T-helper 1 cell (primary cell): ENCODE measurements at places on chromosomes 1 and 21.

DNA sequence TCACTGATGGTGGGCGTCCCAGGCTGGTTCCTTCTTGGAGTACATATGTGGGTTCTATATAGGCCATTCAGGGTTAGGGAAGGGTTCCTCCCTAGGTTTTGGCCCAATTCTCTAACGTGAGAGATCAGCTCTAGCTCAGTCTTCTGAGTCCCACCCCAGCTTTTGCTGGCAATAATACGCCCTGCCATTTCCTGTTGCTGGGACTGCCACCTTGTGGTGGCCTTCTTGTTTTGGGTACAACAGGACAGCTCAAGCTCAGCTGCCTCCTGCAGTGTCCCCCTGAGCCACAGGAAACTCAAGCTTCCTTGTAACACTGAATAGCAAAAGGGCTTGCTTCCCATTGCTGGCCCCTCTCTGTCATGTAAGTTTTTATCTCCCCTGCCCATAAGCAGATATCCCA, 77.8 kb downstream of the BACH1 start:
- peak; percentile 24 for DNase-seq

DNA sequence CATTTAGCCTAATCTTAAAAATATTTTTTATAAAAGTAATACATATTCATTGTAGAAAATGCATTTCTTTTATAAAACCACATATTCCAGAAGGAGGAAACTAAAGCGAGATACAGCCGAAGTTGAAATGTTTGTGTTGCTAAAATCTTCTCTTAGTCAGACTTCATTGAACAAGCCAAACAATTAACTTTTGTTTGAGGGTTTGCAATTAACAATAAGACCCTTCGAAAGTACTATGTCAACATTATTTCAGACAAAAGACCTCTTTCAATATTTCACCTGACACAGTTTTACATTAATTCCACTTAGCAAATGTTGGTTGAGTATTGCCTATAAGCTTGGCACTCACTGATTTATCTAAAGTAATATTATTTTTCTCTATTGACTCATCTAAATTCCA, 354.0 kb upstream of the ADAMTS5 start:
- DNase-seq = no peak

GRCh38 chr1:178659789-178660208, 65.2 kb upstream of the RALGPS2 start:
- DNase-seq = no peak

- no peak for DNase-seq
Observed at GRCh38 chr1:84632673-84633434, 57.4 kb downstream of the SSX2IP start.

- no peak for DNase-seq
Observed at GRCh38 chr1:8133657-8134430, 107.7 kb upstream of the ERRFI1 start.

DNA sequence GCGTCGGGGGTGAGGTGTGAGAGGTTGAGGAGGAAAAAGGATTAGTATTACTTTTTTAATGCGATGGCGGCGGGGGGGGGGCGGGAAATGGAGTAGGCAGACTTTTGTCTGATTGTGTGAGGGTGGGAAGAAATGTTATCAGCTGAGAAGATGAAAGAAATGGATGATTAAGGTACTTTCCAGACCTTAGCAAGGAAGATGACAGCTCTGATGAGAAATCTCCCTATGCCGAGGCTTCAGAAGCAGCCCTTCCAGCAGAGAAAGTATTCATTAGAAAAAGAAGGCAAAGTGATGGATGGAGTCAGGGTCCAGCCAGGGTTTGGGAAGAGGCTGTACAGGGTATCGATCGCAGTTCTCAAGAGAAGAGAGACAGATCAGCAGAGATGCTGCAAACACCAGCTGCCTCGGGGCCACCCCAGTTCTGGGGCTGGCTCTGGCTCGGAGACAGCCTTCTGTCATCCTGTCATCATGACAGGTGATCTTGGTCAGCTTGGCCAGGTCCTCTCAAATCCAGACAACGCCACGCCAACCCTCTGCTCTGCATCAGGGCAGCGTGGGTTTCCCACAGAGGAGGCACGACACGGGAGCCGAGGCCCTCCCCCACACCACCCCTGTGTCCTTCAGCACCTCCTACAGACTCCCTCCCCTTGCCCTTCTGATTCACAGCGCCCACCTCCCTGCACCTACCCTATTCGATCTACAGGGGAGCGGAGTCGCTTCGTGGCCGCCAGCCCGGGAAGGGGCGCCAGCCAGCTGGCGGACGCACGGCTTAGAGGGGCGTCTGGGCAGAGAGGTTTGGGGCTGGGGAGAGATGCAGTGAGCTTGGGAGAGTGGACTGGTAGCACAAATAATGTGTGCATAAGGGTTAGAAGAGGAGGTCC, 674 bp upstream of the ATXN7L2 start:
- no peak for DNase-seq

GRCh38 chr1:58583496-58583895, 6.4 kb upstream of the TACSTD2 start:
- DNase-seq = no peak

GRCh38 chr1:177424744-177425143, 254.0 kb downstream of the BRINP2 start:
- no peak for DNase-seq

- no peak for DNase-seq
Observed at GRCh38 chr1:210344706-210345105, 16.0 kb downstream of the HHAT start.

DNA sequence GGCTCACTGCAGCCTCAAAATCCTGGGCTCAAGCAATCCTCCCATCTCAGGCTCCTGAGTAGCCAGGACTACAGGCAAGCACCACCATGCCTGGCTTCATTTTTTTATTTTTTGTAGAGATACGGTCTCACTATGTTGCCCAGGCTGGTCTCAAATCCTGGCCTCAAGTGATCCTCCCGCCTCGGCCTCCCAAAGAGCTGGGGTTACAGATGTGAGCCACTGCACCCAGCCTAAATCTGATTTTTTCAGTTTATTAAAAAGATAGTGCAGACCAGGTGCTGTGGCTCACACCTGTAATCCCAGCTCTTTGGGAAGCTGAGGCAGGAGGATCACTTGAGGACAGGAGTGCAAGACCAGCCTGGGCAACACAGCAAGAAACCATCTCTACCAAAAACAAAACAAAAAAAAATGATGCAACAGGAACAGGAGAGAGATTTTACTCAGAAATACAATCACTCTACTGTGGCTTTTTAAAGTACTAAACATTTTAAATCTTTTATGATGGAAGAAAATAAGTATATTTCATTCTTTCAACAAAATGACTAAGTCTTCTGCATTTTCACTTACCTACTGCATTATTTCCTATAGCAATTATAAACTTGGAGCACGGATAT, 1.9 kb downstream of the PSMG1 start:
- no peak for DNase-seq

DNA sequence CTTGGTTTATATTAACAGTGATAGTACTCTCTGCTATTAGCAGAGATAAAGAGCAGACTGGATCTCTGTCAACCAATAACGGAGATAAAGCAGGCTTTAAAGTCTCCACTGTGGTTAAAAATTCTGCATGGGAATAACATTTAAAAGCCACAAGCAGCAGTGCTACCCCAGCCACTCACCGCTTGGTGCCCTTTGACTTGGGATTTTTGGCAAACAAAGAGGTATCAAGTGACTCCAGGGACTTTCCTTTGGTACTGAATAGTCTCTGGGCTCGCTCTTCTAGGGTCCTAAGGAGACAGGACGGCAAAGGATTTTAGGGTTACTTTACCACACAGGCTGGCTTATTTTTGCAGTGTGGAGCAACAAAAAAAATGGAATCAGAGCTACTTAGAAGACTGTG, 11.3 kb downstream of the SF3A3 start:
- DNase-seq = no peak

GRCh38 chr1:77906019-77906545, 17.7 kb downstream of the NEXN start:
- no peak for DNase-seq

- DNase-seq = no peak
Observed at GRCh38 chr1:62327360-62328055, 8.3 kb upstream of the KANK4 start.

GRCh38 chr1:6864166-6864565, 78.9 kb downstream of the CAMTA1 start:
- no peak for DNase-seq

DNA sequence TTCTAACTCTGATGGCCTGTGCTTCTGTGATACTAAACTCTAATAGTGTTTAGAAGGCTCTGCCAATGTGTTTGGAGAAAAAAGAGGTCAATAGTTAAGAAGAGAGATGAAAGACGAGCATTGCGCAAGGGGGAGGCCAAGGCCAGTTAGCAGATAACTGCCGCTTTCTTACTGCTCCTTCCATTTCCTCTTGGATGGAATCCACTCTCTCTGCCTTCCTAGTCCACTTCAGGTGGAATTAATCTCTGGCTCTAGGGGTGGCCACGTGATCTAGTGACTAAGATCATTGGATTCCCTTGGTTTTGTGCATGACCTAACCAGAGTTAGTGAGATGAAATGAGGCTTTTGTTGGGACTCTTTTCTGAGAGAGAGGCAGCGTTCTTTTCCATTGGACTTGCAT, 148.3 kb downstream of the ACTL8 start:
- DNase-seq = no peak

DNA sequence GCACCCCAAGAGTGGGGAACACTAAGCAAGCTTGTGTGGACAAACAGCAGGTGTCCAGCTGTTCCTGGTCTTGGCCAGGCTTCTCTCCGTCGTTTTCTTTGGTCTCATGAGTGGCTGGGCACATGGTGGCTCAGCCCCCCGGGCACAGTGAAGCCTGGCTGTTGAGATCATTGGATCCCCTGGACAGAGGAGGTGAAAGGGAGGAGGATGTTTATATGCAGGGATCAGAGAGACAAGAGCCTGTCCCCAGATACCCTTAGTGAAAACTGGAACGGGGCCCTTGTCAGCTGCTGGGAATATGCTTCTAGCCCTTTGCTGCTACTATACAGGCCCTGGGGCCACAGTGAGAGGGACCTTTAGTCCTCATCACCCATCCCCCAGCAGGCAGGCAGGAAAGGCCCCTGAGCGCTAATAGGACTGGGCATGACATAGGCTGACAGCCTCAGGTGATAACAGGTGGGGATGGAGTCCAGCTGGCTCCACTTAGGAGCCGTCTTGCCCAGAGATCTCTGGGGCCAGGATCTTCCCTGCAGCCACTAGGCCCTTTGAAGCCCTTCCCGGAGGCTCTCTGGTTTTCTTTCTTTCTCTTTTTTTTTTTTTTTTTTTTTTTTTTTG, 16.4 kb downstream of the EPHA8 start:
- DNase-seq = no peak

DNA sequence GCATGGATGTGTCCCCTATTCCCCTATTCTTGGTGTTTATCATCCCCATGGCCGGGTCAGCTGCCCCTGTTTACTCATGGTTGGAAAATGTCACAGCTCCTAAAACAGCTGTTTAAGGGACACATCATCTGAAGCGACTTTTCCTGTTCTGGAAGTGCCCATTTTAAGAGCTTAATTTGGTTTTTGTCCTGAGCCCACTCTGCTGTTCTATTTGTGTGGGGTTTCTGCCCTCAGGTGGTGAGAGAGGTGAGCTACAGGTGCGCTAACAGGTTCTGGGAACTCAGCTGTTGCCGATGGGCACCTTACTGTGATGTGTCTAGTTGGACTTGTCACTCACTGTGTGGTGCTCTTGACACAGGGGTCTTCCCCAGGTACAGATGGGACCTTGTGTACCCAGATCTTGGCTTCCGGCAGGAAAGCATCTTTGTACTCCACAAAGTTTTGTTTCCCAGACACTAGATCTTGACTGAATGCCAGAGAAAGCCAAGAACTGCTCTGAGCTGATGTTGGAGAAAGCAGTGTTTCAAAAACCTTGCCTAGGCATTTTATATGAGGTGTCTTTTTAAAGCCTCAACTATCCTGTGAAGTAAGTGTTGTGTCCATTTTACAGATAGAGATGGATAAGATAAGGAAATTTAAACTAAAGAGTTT, 59.0 kb upstream of the CD1D start:
- DNase-seq = no peak

DNA sequence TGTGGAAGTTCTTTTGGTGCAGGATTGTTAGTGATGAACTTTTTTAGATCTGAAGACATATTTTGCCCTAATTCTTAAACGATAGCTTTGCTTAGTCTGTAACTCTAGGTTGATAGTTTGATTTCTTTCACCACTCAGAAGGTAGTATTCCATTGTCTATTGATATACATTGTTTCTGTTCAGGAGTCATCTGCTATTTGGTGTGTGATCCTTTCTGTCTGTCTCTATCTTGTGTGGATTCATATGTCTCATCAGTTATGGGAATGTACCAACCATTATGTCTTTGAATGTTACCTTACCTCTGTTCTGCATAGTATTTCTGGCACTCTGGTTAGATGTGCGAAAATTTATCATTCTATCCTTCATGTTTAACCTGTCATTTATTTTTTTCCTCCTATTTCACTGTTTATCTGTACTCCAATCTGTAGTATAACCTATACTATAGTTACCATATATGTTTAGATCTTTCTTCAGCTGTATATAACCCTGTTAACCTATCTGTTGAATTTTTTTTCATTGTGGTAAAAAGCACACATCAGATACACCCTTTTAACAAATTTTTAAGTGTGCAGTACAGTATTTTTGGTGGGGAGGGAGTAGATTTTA, 5.7 kb downstream of the MARK1 start:
- DNase-seq = no peak

- DNase-seq = no peak
Observed at GRCh38 chr1:212646588-212646987, 38.0 kb downstream of the ATF3 start.

DNA sequence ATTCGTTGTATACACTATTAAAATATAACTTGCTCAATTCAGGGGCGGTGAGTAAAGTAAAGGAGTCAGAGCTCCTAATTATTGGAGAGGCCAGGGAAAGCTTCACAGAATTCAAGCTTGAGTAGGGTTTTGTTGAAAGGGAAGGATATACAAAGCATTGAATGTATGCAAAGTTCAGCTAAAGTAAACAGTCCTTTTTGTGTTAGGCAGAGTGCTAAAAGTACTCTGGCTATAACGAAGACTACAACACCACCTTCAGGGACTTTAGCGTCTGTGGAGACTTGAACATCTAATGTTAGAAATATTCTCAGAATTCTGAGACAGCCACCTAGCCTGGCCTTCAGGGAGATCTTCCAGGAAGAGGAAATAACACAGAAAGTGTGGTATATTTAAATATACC, 1.1 kb downstream of the FALEC start:
- no peak for DNase-seq

GRCh38 chr1:94865360-94865759, 45.2 kb downstream of the SLC44A3 start:
- DNase-seq = no peak

DNA sequence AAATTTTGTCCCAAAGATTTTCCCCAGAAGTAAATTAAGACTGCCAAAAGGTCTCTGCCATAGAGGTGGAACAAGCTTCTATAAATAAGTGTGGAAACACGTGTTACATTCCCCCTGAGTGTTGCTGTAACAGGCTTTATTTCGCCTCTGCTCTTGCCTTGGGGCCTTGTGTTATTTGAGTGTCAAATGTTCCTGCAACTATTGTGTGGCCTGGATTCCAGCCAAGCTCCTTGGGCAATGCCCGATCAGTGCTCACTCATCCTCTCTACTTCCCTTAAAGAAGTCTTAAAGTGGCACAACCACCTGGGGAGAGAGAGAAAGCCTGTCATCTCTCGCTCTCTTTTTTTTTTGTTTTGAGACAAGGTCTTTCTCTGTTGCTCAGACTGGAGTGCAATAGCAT, 156.7 kb downstream of the NR5A2 start:
- no peak for DNase-seq

- no peak for DNase-seq
Observed at GRCh38 chr1:25875856-25876692, 566 bp upstream of the PAQR7 start.
